ENCODE measurements at places on chromosomes 13 and 19. TPM values are rescaled to one million over a fixed set of nuclear protein-coding genes. Genes with fewer than 3 reads are reported as not detected.
A peak's percentile ranks its signal among the peaks of the same experiment; 100 is the strongest.

The KCNN1 gene
- not detected for total RNA-seq

The IL17D gene
- total RNA-seq, result 1.5 TPM

The SEMA6B gene
- 11.3 TPM for total RNA-seq

DNA sequence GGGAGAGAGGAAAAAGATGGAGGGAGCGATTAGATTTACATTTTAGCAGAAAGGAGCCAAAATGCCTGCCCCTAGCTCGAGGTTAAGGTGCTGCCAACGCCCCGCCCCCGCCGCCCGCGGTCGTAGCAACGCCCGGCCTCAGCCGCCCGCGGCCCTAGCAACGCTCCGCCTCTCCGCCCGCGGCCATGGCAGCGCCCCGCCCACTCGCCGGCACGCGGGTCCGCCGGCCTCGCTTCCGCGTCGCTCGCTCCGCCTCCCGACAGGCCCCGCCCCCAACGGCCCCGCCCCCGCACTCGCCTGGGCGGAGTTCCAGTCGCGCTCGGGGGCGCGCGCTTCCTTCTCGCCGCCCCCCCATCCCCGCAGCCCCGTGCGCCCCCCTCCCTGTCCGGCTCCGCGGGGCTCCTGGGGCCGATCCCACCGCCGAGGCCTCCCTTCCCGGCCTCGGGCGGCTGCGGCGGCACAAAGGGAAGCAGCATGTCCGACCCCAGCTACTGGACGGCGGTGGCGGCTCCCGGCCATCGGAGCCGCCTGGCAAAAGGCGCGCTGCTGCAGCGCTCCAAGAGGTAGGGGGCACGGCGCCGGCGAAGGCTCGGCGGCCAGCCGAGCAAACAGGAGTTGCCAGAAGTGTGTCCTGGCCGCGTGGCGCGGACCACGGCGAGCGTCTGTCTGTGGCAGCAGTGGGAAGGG, 20.3 kb downstream of the MAST3 start:
- peak; percentile 95 for DNase-seq

GRCh38 chr13:90673746-90674145, 673.7 kb upstream of the MIR17HG start:
- DNase-seq, result no peak

Measured in lower lobe of right lung (tissue), 2 donors.